ENCODE measurements at places on chromosomes 3 and 15. TPM values are rescaled to one million over a fixed set of nuclear protein-coding genes. Genes with fewer than 3 reads are reported as not detected.

SEMA5B gene
- 0.24 TPM for total RNA-seq

- no peak overlapping the region for H3K27ac ChIP-seq
- no peaks in the 10 kb centered on the region for H3K27me3 ChIP-seq
- H3K36me3 ChIP-seq: no peaks in the 10 kb centered on the region
- H3K4me1 ChIP-seq: no peaks in the 10 kb centered on the region
These were observed 47.7 kb upstream of the RASGRP1 start for GRCh38 chr15:38612159-38612863.

DNA sequence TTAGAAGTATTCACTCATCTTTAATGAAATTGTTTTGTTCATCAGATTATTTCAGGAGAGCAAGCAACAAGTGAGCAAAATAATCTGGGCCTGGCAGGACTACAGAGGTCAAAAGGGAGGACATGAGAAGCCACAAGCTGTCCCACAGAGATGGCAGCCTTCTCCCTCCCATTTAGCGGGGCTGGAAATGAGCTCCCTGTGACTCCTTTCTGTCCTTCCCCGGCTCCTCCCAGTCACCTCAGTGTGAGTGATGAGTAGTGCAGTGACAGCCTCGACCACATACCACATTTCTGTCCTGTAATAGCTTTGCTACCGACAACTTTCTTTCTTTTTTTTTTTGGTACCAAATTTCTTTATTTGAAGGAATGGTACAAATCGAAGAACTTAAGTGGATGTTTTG is 38.0 kb downstream of the RAB7A start:
- H3K27me3 ChIP-seq: no peaks in the 10 kb centered on the region
- no peak overlapping the region for H3K27ac ChIP-seq
- H3K4me3 ChIP-seq: no peak overlapping the region
- DNase-seq: no peak
- H3K36me3 ChIP-seq: no peaks in the 10 kb centered on the region

GRCh38 chr15:73493922-73494321 is 51.0 kb downstream of the REC114 start:
- DNase-seq: no peak
- H3K36me3 ChIP-seq: no peaks in the 10 kb centered on the region
- H3K4me3 ChIP-seq: no peak overlapping the region
